ENCODE measurements at places on chromosomes 12 and 14.

DNA sequence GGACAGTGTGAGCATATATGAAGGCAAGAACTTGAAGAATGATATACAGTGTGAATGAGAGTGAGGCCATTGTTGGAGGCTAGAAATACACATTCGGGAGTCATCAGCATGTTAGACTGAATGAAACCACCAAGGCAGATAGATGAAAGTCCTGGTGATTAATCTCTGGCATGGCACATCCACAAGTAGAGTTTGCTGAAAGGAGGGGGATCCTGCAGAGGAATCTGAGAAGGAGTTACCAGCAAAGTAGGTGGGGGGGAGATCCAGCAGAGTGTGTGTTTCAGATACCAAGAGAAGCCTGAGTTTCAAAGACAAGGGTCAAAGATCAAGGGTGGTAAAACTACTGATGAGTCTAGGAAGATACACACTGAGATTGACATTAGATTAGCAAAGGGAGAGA, 426.7 kb upstream of the DCN start:
- no peak for DNase-seq

GRCh38 chr14:75295491-75296345, 17.1 kb downstream of the FOS start:
- DNase-seq: peak; percentile 43

DNA sequence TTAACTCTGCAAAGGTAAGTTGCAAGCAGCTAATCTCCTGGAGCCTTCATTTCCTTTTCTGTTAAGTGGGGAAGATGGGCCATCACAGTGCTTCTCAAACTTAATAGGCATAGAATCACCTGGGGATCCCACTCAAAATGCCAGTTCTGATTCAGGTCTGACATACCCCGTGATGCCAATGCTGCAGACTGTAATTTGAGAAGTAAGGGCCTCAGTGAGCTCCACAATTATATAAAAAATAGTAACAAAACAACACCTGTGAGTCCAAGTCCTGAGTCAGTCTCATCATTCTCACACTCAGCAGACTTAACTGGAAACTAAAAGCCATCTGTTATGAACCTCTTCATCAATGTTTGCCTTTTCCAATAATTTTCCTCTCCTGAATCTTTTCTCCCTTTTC, 10.8 kb upstream of the PSMA6 start:
- no peak for DNase-seq

DNA sequence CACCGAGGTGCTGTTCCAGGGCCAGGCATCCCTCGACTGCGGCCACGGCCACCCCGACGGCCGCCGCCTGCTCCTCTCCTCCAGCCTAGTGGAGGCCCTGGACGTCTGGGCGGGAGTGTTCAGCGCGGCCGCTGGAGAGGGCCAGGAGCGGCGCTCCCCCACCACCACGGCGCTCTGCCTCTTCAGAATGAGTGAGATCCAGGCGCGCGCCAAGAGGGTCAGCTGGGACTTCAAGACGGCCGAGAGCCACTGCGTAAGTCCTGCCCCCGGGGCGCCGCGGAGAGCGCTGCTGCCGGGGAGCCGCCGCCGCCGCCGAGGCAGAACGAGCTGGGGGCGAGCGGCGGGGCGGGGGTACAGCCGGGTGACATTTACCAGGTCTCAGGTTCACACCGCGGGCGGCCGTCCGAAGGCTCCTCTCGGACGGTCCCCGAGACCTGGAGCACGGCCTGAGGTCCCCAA, 1.4 kb downstream of the PLXNC1 start:
- no peak for DNase-seq

DNA sequence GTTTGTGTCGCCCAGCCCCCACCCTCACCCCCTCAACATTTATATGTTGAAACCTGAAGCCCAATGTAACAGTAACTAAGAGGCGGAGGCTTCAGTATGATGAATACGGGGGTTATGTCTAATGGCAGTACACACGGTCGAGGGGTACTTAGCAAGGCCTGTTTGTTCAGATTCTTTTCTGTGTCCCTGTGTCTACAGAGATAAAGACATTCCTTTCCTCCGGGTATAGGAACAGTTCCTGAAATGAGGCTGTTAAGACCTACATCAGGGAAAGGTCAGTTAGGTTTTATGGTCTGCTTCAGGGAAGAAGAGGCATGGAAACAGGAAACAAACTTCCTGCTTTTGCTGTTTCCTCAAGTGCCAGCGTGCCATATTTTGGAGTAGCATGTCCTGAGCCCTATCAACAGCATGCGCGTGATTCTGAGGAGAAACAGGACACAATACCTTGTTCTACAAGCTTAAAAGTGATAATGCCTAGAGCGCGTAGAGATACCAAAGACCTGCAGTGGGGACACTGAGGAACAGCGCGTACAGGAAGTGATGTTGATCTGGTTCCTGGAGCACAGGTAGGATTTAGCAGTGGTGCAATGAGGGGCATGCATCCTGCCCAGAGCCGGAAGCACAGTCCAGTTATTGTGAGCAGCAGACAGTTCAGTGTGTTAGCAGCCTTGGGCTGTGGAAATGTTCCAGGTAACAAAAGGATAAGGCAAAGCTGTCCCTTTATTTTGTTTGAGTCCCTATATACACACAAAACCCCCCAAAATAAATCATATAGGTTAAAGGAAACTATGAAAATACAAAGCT, 47.2 kb downstream of the FGD4 start:
- no peak for DNase-seq

All from activated naive CD4-positive, alpha-beta T cell (primary cell).